Hematopoietic multipotent progenitor cell treated with erythropoietin and hydrocortisone succinate and interleukin-3 and kit ligand, for 17 days (in vitro differentiated cells): ENCODE measurements at places on chromosomes 2 and 18.
A peak's percentile ranks its signal among the peaks of the same experiment; 100 is the strongest.

DNA sequence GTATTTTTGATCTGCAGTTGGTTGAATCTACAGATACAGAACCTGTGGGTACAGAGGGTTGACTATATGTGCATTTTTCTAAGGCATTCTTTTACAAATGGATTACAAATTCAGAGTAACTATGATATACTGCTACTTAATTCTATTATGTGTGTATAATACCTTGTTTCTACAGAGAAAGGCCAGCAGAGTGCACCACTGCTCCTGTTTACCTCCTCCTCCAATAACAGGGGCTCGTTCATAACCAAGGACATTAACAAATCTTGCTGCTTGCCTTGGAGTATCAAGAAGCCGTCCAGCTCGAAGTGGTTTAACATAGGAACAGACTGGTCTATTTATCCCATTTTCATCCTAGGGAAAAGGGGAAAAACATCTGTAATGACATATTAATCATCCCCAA lies 16.4 kb downstream of the CEP76 start:
- no peak for DNase-seq

GRCh38 chr2:190781604-190782198 lies 98.9 kb upstream of the GLS start:
- peak; percentile 32 for DNase-seq

DNA sequence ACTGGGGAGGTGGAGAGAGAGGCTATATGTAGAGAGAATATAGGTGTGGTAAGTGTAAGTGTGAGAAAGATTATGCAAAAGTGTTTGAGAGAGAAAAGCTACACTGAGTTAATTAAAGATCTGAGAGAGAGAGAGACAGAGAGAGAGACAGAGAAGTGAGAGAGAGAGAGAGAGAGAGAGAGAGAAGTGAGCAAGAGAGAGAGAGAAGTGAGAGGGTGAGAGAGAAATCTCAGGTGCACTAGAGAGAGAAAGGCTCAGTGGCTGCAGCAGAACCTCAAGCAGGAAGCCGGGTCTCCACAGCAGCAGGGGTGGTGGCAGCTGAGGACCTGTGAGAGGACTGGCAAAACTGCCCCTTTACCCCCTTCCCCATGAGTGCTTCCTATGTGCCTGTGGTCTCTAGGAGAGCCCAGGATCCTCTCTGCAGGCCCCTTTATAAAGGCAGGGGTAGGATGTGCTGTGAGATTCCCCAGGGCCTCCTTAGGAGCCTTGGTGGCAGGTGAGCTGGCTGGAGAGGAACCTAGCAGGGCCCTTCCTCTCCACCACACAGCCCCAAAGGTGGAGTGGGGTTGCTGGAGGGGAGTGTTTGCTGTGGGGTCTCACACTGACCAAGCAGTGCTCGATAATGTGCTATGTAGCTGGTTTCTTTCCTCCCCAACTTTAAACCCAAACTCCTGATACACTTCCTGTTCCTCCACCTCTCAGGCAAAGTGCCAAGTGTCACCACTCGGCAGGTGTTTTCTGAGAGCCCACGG lies 52.6 kb downstream of the SLC4A5 start:
- DNase-seq = no peak

- no peak for DNase-seq
Measured at GRCh38 chr2:197266477-197266876, 44.1 kb downstream of the ANKRD44 start.

DNA sequence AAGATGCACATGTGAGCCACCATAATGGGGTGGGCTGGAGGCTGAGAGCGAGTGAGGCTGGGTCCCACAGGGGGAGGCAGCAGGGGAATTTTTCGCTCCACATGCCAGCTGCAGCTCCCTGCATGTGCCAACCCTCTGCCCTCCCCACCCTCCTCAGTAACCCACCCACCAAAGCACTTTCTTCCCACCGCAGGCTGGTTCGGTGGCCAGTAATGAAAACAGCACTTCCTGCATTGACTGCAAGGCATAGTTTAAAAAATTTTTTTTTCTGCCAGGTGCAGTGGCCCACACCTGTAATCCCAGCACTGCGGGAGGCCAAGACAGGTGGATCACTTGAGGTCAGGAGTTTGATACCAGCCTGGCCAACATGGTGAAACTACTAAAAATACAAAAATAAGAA lies 147.5 kb upstream of the TTC39C start:
- no peak for DNase-seq

GRCh38 chr2:157348291-157348921 lies 22.8 kb upstream of the ERMN start:
- DNase-seq = no peak

DNA sequence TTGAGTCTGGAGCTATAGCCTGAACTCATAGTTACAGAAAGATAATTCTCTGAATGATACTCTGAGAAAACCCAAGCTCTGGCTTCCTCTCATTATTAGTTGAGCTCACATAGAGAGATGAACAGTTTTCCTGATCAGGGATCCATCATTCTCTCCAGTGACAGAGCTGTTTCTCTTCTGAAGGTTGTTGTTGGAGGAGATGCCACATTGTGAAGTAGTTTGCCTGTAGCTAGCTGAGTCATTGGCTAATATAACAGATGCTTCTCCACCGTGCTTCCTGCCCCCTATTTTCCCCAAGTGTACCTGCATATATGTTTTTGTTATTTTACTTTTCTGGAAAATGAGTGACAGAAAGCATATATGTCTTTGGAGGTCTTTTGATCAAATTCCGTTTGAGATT lies 64.6 kb downstream of the OSBPL6 start:
- no peak for DNase-seq

DNA sequence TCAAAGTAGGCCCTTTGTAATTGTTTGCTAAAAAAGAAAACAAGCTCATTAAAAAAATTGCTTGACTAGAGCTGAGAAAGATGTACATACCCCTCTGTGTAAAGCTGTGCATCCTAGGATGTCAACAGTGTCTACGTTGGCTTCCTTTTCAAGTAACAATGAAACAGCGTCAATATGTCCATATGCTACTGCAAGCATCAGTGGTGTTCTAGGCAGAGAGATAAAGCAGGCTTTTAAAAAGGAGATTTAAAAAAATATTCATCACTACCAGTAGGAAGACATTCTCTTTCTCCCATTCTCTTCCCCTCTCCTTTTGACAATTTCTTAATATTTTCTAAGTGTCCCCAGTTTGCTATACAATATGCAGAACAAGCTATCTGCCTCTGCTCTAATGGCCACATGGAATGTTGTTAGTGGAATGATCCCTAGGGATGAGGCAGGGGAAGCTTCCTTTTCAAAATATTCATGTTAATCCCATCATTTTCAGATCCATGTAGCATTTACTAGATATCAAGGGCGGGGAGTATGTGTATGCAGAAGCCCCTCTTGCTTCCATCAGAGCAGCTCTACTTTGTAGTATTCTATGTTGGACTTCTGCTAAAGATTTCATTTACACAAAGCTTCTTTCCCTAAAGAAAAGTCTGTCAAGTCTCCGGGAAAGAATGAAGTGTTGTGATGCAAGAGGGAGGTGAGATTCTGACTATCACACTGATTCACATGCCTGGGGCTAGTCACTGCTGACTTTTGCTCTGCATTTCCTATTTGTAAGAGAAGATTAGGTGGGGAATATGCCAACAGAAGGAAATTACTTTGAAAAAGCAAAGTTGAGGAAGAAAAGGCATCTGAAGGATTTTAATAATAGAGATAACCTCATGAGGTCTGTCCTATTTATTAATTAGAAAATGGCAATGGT lies 81.5 kb upstream of the PGAP1 start:
- no peak for DNase-seq

GRCh38 chr2:231780123-231780908 lies 766 bp downstream of the PDE6D start:
- DNase-seq = no peak

GRCh38 chr18:64276311-64277090 lies 127.6 kb upstream of the LINC00305 start:
- no peak for DNase-seq

DNA sequence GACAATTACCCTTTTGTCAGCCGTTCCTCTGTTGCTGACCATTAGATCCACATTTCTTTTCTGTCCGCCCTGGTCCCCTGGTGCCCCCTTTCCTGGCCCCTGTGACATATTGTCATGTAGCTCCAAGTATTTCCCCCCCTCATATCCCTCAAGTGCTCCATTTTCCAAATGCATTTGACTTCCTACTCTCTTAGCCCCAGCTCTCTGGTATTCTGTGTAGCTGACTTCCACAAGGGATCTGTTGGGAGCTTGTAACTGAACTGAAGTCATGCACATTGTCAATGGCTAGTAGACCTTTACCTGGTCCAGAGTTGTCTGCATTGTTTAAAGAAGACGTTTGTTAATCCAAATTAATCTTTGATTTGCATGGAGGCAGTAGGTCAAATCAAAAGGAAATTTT lies 34.8 kb downstream of the LIPG start:
- no peak for DNase-seq

DNA sequence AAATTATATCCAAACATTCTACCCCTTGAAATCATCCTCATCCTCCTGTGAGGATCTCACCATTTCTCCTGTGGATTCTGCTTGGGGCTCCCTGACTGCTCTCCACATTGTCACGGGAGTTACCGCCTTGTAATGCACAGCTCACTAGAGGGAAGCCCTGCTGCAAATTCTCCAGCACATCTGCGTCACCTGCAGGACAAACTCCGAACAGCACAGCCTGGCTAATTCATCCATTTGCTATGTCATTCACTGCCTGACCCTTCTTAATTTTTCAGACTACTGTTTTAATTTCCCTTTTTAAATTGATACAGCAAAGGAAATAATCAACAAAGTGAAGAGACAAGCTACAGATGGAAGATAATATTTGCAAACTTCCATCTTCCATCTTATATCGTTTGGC lies 627.4 kb downstream of the FBXO15 start:
- no peak for DNase-seq

- no peak for DNase-seq
Measured at GRCh38 chr2:73008766-73009135, 62.8 kb downstream of the SFXN5 start.

GRCh38 chr2:134573724-134574123 lies 145.1 kb downstream of the TMEM163 start:
- DNase-seq = no peak

DNA sequence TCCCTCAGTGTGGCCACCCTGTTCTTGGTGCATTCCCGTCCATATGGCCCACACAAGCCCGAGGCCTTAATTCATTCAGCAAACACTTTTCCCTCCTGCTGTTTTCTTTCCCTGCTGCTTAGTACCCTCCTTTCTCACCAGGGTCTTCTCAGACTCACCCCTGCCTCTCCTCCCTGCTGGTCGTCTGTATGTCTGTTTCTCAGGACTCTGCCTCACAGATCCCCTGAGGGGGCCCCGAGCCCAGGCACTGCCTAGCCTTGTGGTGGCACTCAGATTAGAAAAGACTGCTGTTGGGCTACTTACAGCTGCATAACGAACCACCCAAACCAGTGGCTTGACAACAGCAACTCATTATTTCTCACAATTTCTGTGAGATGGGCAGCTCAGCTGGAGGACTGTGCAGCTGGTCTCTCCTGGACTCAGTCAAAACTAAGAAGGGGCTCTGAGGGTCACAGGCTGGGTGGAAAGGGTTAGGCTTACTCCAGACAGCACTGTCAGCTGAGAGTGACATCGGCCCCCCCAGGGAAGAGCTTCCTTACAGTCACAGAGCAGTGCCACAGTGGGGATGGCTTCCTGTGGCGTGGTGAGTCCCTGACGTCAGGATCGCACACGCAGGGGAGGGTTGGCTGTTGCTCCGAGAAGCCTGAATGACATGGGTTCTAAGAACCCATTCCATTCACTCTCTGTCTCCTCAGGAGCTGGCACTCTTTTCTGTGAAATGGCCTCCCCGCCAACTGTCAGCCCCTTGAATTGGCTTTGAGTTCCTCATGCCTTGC lies 139.0 kb downstream of the UXS1 start:
- no peak for DNase-seq

GRCh38 chr2:601387-601698 lies 75.9 kb downstream of the TMEM18 start:
- no peak for DNase-seq

- DNase-seq = no peak
Measured at GRCh38 chr2:178284613-178285286, 90.4 kb downstream of the OSBPL6 start.

DNA sequence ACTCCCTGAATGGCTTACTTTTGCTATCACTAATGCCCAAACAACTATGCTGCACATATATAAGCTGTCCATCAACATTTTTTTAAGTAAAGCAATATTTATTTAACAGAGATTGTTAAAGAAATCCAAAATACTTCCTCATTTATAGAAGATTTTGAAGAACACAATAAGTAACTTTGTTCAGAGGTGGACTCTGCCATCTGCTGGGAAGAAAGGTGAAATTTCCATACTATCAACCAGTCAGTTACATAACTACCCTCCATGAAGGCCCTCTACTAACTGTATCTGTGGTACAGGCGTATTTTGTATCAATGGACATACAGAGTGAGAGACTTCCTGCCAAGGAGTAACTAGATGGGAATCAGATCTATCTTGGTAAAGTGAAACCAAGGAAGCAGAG lies 106.0 kb downstream of the DTNB start:
- DNase-seq = no peak

DNA sequence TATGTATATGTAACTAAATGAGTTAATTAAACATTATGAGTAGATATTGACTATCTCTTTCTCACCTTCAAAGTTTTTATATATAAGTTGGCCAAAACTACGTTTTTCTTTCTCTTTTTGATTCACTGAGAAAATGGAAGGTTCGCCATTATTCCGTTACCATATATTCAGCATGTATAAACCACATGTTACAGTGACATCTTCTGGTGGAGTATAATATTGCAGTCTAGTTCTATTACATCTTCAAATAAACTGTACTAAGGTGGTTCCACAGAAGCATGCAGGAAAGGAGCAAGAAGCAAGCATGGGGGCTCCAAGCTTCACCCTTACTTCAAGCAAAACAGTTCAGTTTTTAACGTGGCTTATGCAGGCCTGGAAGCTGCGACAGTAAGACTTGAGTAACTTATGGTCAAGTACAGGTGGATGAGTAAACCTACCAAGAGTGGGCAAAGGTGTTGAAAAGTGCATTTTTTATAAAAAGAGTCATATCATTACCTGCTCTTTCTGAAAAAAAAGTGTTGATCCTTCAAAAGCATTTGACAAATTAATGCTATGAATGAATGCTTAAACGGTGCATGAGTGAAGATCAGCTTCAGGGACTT lies 129.8 kb upstream of the RAB6C start:
- DNase-seq = peak; percentile 65
